Ammon's horn (tissue), 1 donor: ENCODE measurements at places on chromosomes 3 and 15.

DNA sequence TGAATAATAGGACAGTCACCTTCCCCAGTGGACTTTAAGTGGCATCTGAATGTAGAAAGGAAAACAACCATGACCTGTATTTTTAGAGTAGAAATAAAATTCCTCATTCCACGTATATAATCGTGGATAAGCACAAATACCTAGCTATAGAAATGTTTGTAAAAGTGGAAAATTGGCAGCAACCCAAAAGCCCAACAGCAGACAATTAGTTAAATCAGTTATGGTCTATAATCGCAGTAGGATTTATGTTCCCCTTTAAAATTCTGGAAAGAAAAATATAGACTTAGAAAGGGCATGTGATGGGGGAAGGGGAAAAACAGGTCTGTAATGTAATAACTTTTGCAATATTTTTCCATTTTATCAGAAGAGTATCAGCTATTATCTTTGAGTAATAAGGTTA is 241.9 kb upstream of the ST8SIA2 start:
- DNase-seq, result no peak

DNA sequence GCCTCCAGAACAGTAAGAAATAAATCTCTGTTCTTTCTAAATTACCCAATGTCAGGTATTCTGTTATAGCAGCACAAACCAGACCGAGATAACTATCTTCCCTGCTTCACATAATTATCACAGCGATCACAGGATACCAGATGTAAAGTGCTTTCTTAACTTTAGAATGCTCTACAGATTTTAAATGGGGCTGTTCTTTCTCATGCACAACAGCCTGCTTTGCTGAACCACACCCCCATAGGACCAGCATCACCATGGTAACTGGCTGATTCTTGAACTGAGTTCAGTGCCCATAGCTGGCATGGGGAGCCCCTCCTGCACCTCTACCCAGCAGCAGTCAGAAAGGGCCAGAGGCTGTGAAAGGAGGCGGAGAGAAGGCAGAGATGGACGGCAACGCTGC is 7.8 kb downstream of the CD80 start:
- no peak for DNase-seq

DNA sequence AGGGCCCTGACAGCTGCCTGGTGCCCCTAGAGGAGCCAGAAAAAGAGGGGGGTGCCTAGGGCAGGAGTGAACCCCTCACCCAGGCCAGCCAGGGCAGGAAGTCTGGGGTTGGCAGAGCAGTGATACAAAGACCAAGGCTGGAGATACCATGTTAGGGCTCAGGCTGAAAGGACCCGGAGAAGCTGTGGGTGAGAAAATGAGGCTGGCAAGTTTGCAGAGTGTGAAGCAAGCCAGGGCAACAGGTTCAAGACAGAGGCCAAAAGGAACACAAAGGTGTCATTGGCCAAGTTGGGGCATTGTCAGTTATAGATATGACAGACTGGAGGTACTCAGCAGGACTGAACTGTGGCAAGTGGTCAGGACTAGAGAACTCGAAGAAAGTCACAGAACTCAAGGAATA is 40.6 kb upstream of the IREB2 start:
- DNase-seq, result no peak

- DNase-seq, result no peak
Measured at GRCh38 chr3:149673393-149673792, 15.6 kb upstream of the WWTR1 start.

- DNase-seq, result no peak
Measured at GRCh38 chr3:115423170-115423569, 200.1 kb upstream of the GAP43 start.

- no peak for DNase-seq
Measured at GRCh38 chr3:30741889-30742288, 135.5 kb downstream of the TGFBR2 start.

GRCh38 chr15:78407608-78408354 is 30.2 kb upstream of the IREB2 start:
- no peak for DNase-seq

GRCh38 chr3:64462203-64462602 is 225.6 kb downstream of the ADAMTS9 start:
- DNase-seq, result no peak

- no peak for DNase-seq
Measured at GRCh38 chr3:123067689-123068600, 1.1 kb downstream of the PDIA5 start.

DNA sequence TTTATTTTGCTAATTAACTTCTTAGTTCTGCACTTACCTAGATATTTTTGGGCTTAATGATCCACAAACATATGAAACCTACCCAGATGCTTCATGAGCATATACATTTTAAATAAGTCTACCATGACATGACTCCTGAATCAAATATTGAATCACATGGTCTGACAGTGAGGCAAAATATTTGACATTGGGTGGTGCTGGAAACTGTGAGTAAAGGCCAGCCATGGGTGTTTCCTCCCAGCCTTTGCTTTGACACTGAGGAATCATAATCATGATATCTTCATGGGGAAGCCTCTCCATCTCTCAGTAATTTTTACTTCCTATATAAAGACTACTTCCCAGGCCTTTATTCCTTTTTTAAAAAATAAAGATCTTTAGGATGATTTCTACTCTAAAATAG is 22.8 kb upstream of the SSR3 start:
- no peak for DNase-seq

DNA sequence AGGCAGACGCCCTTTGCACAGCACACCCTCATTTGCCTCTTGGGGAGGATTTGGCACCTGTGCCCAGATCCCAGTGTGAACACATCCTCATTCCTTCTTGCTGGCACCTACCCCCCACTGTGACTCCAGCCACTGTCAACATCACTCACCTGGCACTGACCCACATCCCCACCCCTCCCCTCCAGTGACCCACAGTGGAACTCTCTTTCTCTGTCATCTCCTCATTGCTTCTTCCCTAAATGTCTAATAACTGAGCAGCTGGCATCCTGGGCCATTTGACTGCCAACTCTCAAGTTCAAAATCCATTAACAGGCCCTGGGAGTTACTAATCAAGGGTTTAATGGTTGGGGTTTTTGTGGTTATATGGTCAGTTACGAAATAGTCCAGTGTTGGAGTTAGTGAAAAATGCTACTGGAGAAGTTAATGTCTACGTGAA is 14.4 kb downstream of the SNAPC5 start:
- no peak for DNase-seq

GRCh38 chr15:48177383-48177765 is 721 bp downstream of the MYEF2 start:
- peak; percentile 40 for DNase-seq

GRCh38 chr3:121985846-121986245 is 36.2 kb downstream of the ILDR1 start:
- DNase-seq, result no peak

- no peak for DNase-seq
Measured at GRCh38 chr15:80496096-80496495, 91.9 kb downstream of the ARNT2 start.

DNA sequence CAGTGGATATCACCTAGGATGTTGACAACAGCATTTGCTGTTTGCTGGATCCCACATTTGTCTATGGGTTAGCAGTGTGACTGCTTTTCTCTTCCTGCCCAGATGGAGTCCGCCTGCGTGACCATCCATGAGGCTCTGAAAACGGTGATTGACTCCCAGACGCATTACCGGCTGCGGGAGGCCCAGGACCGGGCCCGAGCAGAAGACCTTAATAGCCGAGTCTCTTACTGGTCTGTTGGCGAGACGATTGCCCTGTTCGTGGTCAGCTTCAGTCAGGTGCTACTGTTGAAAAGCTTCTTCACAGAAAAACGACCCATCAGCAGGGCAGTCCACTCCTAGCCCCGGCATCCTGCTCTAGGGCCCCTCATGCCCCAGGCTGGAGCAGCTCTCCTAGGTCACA is 11.0 kb downstream of the TMED3 start:
- no peak for DNase-seq

- DNase-seq, result no peak
Measured at GRCh38 chr15:52749258-52749657, 40.9 kb downstream of the ONECUT1 start.

- DNase-seq, result peak; percentile 76
Measured at GRCh38 chr3:52277071-52277964, 1.1 kb downstream of the WDR82 start.

- no peak for DNase-seq
Measured at GRCh38 chr3:86869566-86869965, 121.4 kb downstream of the VGLL3 start.

- DNase-seq, result no peak
Measured at GRCh38 chr3:15241341-15241740, 35.3 kb downstream of the CAPN7 start.

DNA sequence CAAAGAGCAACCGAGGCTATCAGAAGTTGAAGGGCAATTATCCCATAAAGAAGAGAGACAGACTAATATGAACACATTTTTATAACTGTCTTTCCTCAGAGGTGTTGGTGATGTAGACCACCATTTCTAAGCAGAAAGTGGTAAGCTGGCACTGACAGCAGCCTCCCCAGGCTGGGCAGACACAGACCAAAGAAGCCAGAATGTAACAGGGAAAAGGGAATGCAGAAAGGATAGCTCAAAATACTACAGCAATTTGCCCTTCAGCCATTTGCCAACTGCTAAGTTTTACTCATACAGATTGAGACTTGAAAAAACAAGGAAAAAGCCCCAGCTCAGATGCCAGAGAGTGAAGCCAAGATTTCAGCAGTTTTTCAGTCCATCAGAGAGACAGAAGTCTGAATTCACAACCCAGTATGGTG is 73.5 kb upstream of the ABI3BP start:
- DNase-seq, result peak; percentile 5

- no peak for DNase-seq
Measured at GRCh38 chr3:77535116-77535515, 495.2 kb downstream of the ROBO2 start.

DNA sequence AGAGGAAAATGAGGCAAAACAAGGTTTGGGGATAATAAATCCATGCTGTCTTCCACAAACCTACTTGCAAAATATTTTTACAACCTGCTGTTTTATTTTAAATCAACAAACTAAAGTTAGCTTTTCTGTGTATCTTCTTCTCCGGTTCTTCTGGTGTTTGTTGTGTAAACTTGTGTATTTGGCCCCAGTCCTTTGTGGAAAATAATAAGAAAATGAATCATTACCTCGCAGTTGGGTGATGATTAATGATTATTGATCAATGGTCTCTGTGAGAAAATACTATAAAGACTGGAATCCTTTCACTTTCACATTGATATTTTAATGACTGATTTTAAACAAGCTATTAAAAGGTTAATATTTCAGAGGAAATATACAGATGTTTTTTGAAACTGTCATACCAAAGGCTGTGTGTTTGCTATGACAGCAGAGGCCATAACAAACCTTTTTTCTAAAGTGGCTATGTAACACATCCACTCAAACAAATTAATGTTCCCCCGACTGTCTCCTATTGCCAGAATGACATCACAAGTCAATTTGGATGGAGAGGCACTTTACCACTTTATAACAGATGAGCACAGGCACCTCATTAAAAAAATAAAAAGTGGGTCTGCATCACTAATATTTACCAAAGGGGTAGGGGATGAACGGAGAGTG is 152.5 kb downstream of the MEX3B start:
- DNase-seq, result no peak

DNA sequence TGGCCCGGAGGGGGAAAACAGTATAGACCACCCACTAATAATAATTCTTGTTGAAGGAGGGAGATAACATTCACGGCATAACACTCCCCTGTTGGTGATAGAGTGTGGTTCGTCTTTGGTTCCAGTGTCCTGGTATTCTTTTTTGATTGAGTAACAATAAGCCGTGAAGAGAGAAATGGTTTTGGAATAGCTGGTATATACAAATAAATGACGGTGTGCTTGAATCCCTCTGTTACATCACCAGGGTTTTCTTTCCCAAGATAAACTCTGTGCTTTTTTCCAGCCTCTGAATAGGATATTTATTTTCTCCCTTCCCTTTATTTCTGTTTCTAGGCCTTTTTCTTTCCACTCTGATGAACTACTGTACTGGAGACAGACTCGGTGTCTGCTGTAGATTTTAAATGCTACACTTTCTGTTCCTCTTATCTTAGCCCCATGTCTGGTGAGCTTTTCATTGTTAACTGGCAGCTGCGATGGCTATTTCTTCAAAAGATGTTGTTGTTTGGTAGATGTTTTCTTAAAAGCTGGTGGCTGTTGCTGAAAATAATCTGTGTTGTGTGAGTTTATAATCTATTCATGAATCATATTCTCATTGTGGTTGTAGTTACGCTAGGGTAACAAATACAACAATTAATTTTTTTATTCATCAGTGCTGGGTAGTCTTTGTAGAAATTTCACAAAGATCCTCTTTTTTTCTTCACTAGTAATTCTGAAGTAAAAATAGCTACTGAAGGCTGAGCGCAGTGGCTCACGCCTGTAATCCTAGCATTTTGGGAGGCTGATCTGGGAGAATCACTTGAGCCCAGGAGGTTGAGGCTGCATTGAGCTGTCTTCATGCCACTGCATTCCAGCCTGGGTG is 15.5 kb upstream of the SCAANT1 start:
- peak; percentile 37 for DNase-seq

- DNase-seq, result no peak
Measured at GRCh38 chr15:57328479-57328878, 47.8 kb upstream of the CGNL1 start.

- no peak for DNase-seq
Measured at GRCh38 chr3:37170513-37170912, 3.9 kb downstream of the LRRFIP2 start.

GRCh38 chr15:27399241-27399640 is 428.3 kb downstream of the GABRG3 start:
- DNase-seq, result no peak

GRCh38 chr3:42190701-42191442 is 75.1 kb downstream of the CCK start:
- peak; percentile 78 for DNase-seq

- DNase-seq, result no peak
Measured at GRCh38 chr3:189488241-189488767, 142.9 kb upstream of the TP63 start.
